ENCODE measurements at places on chromosomes 5 and 9. TPM values are rescaled to one million over a fixed set of nuclear protein-coding genes. Genes with fewer than 3 reads are reported as not detected.

Gene CACNA1B
- total RNA-seq, result 0.02 TPM

Gene AHRR
- 82.2 TPM for total RNA-seq

- DNase-seq, result no peak
These were observed 516.7 kb downstream of the NTRK2 start for GRCh38 chr9:85186218-85186585.

Gene MARCOL
- total RNA-seq, result not detected

Gene LURAP1L
- not detected for total RNA-seq

Gene PDE4D
- 116 TPM for total RNA-seq

Gene ASPN
- total RNA-seq, result not detected

GRCh38 chr5:149271195-149271715 is 404 bp upstream of the AFAP1L1 start:
- no peak for DNase-seq

GRCh38 chr5:54659700-54660131 is 142.2 kb downstream of the SNX18 start:
- no peak for DNase-seq

DNA sequence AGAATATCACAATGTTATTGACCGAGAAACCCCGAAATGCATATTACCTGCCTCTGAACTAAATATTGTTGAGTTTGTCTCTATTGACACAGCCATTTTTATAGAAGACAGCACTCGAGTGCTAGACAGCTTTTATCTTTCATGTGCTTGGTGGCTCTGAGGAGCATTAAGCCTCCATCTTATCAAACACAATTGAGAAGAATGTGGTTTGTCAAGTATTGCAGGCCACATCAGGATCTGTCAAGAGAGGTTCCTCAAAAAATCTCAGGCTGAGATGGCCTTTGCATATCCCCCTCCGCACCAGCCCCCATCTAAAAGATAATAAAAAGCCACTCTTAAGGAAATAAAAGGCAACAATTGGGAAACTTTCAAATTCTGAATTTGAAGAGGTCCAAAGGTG is 284.8 kb downstream of the DENND1A start:
- DNase-seq, result no peak

Gene GBGT1
- total RNA-seq, result 0.86 TPM

DNA sequence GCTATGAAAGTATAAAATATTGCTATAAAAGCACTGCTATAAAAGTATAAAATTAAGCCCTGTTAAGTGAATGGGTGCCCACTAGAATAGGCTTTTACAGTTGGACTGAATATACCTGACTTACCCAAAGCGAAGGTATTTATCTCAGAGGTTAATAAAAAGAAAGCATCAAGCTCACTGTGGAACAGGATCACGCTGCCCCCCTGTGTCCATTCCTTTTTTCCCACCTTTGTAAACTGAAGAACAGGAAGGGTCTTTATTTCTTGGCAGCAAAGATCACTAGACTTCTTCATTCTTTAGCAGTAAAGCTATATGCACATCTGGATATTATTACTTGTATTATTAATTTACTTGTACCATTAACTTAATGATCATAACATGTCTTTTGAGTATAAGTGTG is 22.1 kb upstream of the PLPP6 start:
- peak; percentile 41 for DNase-seq

Gene CDH10
- total RNA-seq, result not detected

Gene SLC6A19
- not detected for total RNA-seq

DNA sequence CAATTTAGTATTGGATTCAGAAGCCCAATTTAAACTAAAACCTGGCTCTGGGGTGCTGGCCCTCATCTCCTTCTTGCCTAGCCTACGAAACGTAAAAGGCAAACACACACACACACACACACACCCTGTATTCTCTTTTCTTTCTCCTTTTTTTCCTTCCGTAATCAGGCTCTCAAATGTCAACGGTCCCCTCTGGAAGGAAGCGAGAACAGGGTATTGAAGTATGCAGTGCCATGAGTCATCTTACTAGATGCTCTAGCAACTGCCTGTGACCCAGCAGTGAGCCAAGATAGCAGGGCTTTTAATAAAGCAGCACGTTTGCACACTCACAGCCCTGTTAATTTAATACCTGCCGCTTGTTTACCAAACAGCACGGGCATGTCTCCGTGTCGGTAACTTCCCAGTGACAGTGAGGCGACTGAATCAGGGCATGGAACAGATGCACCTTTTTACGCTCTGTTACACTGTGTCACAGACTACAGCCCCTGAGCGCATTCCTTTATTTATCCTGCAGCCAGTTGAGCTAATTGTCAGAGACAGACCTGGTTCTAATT is 243.8 kb downstream of the BNC2 start:
- DNase-seq, result no peak

Gene ZMYND19
- 34.5 TPM for total RNA-seq

- DNase-seq, result peak; percentile 26
These were observed 48.2 kb upstream of the JAK2 start for GRCh38 chr9:4936823-4937222.

DNA sequence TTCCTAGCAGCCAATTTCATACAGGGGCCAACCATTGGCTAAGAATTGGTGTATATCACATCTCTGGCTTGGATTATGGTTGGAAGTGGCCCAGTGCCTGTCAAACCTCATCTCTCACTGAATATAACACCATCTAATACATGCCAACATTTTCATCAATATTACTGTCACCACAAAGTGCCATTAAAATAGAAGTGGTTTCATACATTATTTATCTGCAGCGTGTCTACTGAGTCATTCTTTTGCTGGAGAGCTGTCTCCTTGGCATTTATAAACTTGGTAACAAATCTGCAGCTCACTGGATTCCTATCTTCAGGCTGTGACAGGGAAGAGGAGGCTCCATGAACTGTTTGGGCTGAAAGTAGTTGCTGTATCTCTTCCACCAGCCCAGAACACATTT is 70.9 kb downstream of the PTTG1 start:
- no peak for DNase-seq

- DNase-seq, result no peak
These were observed 483.0 kb downstream of the SEMA5A start for GRCh38 chr5:9062873-9063272.

GRCh38 chr5:154755361-154756008 is at the start of gene LARP1:
Gene LARP1 (plus strand): TSS chr5:154755377. CDS start chr5:154755758, 381 bp downstream.
- peak; percentile 36 for DNase-seq

Gene PDGFRB
- 0.34 TPM for total RNA-seq

GRCh38 chr5:175873088-175873454 is 1.7 kb downstream of the CPLX2 start:
- peak; percentile 16 for DNase-seq

- DNase-seq, result no peak
These were observed 157.4 kb downstream of the RMI1 start for GRCh38 chr9:84137968-84138367.

Gene C8G
- 3.4 TPM for total RNA-seq

GRCh38 chr9:27367921-27368315 is 71.0 kb upstream of the EQTN start:
- no peak for DNase-seq

Gene ANKDD1B
- 0.26 TPM for total RNA-seq

Gene ZNF454
- total RNA-seq, result 0.21 TPM

Gene IFNA17
- total RNA-seq, result not detected

- DNase-seq, result no peak
These were observed 130.8 kb upstream of the MAN2A1 start for GRCh38 chr5:109558952-109559351.

Gene CCDC127
- total RNA-seq, result 6.7 TPM

GRCh38 chr5:126389179-126389578 is 34.0 kb upstream of the GRAMD2B start:
- no peak for DNase-seq

Gene MACROH2A1
- 140 TPM for total RNA-seq

Gene INSL6
- total RNA-seq, result not detected

- no peak for DNase-seq
These were observed 162.0 kb upstream of the SEMA6A start for GRCh38 chr5:116736671-116737070.

Gene CER1
- not detected for total RNA-seq

Gene HRCT1
- total RNA-seq, result not detected

Gene SHOC1
- not detected for total RNA-seq

Gene SPINK6
- total RNA-seq, result not detected

Gene DMRT3
- not detected for total RNA-seq

- DNase-seq, result no peak
These were observed 159.9 kb upstream of the WWC1 start for GRCh38 chr5:168131519-168131918.

- no peak for DNase-seq
These were observed 122.3 kb downstream of the SLC24A2 start for GRCh38 chr9:19666575-19666974.

DNA sequence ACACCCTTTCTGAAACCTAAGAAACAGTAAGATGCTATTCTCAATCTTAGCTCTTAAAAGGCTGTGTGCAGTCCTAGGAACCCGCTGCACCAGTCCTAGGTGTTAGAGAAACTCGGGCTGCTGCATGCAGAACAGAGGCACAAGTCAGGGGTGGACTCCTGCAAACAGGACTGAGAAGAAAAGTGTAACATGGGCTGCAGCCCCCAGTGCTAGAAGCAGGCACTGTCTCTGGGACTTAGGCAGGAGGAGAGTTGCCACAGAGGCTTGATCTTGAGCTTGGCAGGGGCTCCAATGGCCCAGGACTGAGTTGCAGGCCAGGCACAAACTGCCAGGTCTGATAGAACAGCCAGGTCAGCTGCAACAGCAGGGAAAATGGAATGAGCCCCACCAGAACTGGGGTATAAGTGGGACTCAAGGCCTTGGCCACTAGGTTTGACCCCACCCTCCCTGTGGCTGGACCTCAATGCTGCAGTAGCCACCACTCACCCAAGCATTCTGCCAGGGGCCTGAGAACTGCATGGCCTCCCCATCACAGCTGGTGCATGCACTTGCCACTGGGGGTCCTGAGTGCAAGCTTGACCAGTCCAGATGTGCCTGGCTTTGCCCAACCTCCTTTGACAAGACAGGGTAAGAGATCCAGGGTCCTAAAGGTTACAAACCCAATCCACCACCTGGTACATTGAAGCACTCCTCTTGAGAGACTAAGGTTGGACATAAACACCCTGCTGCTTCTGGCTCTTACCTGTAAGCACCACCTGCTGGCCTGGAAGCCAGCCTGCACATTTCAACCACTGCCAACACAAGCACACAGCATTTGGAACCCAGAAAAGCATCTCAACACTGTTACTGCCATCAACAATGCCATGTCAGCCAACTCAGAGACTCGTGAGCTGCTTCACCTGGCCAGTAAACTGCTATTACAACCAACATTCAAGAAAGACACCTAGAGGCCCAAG is 103.3 kb downstream of the FBXL17 start:
- DNase-seq, result no peak

GRCh38 chr5:102119252-102119651 is 176.8 kb downstream of the SLCO4C1 start:
- no peak for DNase-seq

Gene PRSS3
- not detected for total RNA-seq

- no peak for DNase-seq
These were observed 501.9 kb downstream of the KDM4C start for GRCh38 chr9:7259544-7260241.

Gene CYLC2
- total RNA-seq, result not detected

GRCh38 chr5:102529031-102529430 is 30.2 kb upstream of the SLCO6A1 start:
- no peak for DNase-seq

DNA sequence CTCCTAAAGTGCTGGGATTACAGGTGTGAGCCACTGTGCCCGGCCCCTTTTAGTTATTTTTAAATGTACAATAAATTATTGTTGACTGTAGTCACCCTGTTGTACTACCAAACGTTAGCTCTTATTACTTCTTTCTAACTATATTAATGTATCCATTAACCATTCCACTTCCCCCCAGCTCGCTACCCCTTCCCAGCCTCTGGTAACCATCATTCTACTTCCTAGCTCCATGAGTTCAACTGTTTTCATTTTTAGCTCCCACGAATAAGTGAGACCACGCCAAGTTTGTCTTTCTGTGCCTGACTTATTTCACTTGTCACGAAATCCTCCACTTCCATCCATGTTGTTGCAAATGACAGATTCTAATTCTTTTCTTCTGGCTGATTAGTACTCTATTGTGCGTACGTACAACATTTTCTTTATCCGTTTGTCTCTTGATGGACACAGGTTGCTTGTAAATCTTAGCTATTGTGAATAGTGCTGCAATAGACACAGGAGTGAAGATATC is 6.5 kb downstream of the LURAP1L start:
- no peak for DNase-seq

GRCh38 chr9:132166599-132166998 is 4.7 kb downstream of the NTNG2 start:
- peak; percentile 29 for DNase-seq

GRCh38 chr9:36127652-36128244 is 8.8 kb upstream of the GLIPR2 start:
- DNase-seq, result no peak

DNA sequence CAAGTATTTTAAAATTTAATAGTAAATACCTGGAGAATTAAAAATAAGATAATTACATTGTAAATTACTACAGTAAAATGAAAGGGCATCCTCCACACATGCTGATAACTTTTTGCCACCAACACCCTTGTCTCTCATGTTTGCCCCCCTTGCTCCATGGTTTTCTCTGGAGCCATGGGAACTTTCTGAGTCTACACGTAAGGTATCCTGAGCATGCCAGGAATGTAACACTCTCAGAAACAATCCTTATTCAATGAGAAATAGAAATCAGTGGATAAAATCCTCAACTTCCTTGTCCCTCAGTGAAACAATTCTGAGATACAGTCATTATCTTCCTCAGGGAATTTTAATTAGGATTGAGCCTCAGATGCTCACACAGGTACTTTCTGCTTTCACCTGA is 108.9 kb downstream of the IZUMO3 start:
- DNase-seq, result no peak

Gene HAPLN1
- total RNA-seq, result not detected

- DNase-seq, result peak; percentile 16
These were observed 6.8 kb upstream of the FXN start for GRCh38 chr9:69028754-69029153.

DNA sequence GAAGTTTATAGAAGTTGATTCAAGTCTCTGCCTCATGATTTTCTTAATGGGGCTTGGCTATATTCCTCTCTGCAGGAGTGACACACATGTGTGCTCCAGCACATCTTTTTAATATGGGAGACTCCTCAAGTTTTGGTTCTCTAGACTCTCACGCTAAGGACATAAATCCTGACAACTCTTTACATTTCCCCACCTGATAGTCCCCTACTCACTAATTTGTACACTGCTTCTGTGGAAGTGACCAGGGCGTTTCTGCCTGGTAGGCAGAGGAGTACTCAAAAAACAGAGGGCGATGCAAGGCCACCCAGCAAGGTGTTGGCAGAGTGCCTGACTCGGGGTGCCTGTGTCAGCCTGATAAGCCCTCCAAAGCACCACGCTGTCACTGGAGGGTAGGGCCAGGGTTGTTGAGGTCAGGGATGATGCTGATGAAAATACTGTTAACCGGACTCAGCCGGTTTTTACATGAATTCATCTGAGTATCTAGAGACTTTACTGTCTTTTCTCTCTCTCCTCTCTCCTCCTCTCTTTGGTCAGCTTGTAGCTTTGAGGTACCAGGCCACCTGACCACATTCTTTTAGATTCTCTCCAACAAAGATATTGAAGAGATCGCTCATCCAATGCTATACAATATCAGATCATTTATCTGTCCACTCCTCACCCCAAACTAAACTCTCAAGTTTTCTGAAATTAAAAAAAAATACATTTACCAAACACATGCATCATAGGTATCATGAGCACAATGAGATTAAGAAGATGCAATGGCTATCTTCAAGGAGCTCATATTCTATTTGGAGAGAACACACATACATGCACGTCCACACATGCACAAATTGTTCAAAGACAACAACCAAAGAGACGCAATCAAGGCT is 205.2 kb downstream of the PIK3R1 start:
- no peak for DNase-seq

Measured in activated T-cell treated with anti-CD3 and anti-CD28 coated beads, Interleukin-2, amount 50 U/mL, for 72 hours (primary cell).